ENCODE measurements at places on chromosomes 16 and 17. TPM values are rescaled to one million over a fixed set of nuclear protein-coding genes. Genes with fewer than 3 reads are reported as not detected.

The GNGT2 gene
- polyA plus RNA-seq, result 1.8 TPM

The RBFOX1 gene
- polyA plus RNA-seq, result 1.6 TPM

The SLC16A11 gene
- 0.67 TPM for polyA plus RNA-seq

- no peak for DNase-seq
Measured at GRCh38 chr16:21217121-21217520, 5.7 kb upstream of the ZP2 start.

GRCh38 chr16:87435372-87436224, 43.5 kb downstream of the MAP1LC3B start:
- no peak for DNase-seq

DNA sequence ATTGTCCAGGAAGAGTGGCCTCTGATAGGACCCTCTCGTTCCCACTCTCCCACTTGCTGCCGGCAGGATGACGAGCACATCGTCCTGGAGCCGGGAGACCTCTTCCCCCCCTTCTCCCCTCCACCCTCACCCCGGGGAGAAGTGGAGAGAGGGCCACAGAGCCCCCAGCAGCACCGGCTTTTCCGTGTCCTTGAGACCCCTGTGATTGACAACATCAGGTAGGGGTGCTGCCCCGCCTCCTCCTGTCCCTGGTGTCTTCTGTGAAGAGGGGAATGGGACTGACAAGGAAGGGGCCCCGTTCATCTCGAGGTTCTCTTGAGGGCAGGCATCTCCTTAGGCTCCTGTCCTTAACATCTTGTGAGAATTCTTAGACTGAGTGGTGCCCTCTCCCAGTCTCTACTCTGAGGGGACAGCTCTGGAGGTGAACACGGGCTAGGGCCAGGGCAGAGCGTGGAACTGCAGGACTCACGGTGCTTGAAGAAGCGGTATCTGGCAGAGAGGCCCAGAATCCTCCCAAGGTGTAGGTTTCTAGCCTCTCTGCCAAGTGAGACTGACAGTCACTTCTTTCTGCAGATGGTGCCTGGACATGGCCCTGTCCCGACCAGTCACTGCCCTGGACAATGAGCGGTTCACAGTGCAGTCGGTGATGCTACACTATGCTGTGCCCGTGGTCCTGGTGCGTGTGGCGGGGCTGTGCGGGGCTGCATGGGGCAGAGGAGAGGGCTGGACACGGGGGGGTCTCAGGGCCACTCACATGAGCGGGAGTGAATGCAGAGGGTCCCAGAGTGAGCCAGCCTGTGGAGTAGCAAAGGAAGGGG, 26.4 kb downstream of the CASKIN2 start:
- no peak for DNase-seq

GRCh38 chr16:58417600-58417999, 25.3 kb downstream of the GINS3 start:
- no peak for DNase-seq

DNA sequence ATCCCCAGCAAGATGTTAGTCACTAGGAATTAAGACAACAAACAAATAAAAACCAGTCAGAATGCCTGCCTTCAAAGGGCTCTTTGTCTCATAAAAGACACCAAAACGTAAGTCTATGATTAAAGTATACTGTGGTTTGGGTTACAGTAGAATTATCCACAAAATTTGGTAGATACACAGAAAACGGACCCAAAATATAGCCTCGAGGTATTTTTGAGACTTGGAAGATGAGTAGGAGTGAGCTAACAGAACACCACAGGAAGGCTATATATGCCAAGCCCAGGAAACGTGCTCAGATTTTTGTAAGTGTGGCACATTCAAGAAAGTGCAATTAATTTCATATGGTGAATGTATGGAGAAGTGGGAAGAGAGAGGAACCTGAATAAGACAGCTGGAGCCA, 831.4 kb downstream of the CDH11 start:
- DNase-seq, result no peak

DNA sequence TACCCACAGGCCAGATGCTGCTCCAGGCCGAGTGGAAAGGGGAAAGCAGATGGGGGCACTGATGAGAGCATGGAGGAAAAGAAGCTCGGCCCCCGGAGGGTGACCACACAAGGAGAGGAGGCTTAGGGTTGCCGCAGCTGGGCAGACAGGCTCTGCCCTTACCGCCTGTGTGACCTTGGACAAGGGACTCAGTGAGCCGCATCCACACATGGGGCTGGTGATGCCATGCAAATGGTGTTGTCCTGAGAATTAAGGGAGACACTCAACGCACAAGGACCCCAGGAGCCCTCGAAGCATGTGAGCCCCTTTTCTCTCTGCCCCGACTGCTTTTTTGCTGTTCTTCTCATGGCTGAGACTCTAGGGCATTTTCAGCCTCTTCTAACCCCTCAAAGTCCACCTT, 61.0 kb downstream of the PLXDC1 start:
- DNase-seq, result no peak

Measured in right renal pelvis (tissue), 4 donors.